HepG2 (cell line): ENCODE measurements at places on chromosomes 12 and 14. TPM values are rescaled to one million over a fixed set of nuclear protein-coding genes. Genes with fewer than 3 reads are reported as not detected.

DNA sequence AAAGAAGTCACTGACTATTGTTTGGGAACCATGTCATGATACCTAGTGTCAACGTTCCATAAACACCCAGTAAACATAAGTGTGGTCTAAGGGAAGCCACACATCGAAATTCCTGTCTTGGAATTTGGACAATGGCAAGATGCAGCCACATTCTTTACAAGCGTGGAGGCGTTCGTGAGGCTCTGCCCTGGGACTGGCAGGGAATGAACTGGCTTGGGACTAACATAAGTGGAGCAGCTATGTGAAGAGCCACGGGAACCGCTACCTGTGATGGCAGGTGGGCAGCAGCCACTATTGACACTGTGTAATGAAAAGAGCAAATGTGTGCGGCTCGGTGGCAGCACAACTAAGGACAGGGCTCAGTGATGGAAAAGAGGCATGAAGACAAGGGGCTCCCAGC lies 10.0 kb upstream of the NRIP2 start:
- no peak for DNase-seq

DNA sequence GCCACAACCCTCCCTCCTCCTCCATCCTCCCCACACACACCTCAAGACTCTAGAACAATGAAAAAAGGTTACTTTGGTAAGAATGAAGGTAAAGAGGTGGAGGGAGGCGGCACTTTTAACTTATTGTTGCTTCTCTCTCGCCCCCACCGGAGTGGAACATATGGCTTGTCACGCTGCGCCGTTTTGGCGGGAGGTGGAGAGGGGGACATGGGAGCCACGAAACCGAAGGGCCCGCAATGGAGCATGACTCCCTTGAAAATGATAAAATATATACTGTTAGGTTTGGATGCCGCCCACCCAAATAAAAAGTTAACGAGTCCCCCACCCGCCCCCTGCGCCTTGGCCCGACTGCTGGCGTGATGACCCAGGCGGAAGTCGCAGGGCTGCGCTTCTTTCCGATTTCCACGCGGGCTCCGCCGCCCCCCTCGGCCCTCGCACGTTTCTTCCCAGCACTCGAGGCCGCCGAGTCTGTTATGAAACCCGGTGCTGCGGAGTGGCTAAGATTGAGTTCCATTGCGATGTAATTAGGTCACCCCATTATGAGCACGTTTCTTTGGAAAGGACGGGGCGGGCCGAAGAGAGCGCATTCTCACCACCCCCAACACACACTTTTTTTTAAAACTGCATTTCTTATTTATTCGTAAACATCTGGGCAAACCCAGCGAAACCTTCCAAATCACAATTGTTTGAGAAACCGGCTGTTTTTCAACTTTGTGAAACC lies 1.4 kb upstream of the ZFP36L1 start:
- peak; percentile 74 for DNase-seq

- no peak for DNase-seq
Measured at GRCh38 chr14:83162361-83162929, 1628.8 kb upstream of the SEL1L start.

- peak; percentile 39 for DNase-seq
Measured at GRCh38 chr12:13570005-13570694, 373.6 kb downstream of the EMP1 start.

DNA sequence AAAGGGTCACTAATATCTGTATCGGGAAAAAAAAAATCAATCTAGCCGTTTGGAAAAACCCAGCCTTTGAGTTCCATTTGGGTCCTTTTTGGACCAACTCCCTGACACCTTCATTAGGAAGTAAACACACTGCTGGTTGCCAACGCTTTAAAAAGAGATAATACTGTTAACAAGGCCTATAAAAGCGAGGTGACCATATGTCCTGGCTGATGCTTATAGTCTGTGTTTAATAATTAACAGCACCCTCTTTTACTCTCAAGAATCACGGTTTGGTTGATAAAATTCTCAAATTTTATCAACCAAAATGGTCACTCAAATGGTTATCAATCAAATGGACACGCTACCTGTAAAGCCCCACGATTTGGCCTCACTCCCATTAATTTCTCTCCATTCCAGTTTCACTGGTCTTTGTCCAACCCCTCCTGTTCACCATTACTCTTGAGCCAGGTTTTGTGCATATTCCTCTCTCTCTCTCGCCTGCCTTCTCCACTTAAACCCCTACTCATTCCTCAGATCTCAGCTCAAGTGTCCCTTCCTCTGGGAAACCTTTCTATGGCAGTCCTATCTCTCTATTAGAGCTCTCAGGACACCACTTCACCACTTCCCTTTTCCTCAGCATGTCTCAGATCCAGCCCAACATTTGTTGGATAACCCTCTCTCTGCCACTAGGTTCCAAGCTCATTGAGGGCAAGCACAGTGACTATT lies 9.5 kb downstream of the BTG1 start:
- DNase-seq, result no peak

DNA sequence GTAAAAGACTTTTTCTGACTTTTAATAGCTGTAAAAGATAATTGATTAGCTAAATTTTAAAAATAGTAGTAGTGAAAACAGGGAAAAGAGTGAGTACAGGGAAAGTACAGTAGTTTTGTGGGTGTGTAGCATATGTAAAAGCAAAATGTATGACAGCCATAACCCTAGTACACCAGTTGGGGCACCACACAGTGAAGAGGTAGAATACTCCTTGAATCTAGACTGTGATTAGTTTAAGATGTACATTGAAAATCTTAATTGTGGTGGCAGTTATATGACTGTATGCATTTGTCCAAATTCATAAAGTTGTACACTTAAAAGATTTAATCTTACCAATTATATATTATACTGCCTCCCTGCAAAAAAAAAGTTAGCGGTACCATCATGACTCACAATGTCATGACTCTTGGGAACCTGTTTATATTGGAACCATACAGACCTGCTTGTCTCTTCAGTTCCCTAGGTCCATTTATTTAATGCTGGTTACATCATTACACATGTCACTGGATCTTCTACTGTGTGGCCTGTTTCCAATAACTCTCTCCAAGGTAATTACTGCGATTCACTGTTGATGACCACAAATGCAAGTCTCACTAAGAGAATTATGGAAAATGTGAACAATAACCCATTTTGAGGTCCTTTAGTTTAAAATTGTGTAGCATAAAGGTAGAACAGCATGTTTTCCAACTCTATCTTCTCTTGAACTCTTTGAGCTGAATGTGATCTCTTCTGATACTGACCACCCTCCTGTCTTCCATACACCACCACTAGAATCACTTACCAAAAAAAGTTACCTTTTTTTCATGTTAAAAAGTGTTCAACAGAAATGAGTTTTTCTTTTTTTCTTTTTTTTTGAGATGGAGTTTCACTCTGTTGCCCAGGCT lies 264.2 kb upstream of the AMIGO2 start:
- DNase-seq, result no peak

CATSPERB gene
- not detected in 2 replicates for total RNA-seq

MSRB3 gene
- total RNA-seq, result 1.4 and 1.5 TPM in 2 replicates

B3GNT4 gene
- total RNA-seq, result 0.04 TPM in 1 of 2 replicates, not detected in the other

C12orf60 gene
- total RNA-seq, result 1.4 and 2.3 TPM in 2 replicates

APOLD1 gene
- 0.20 TPM in 1 of 2 replicates, not detected in the other for total RNA-seq

PIANP gene
- not detected in 2 replicates for total RNA-seq

SLC17A8 gene
- 0.10 and 0.15 TPM in 2 replicates for total RNA-seq

ENDOU gene
- total RNA-seq, result not detected in 2 replicates
